NCI-H524 treated with DMSO at 0.1 percent for 48 hours (cell line): ENCODE measurements at places on chromosomes 7 and 10.
A peak's percentile ranks its signal among the peaks of the same experiment; 100 is the strongest.

DNA sequence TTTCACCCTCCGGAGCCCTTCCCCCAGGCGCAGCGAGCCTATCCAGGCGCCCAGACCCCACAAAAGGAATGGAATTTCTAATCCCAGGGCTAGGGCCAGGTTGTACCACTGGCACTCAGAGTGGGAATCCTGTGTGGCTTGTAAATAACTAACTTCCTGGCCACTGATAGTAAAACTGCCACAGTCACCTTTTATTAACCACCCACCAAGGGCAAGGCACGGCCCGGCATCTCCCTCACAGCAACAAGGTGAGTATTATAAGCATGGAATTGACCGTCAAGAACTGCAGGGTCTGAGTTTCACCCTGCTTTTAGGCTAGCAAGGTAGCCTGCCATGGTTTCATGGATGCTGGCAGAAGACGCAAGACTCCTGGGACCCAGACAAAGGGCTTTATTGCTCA, 51.1 kb downstream of the SPOCK2 start:
- DNase-seq: no peak

- no peak for DNase-seq
These were observed 424.6 kb upstream of the NFE2L3 start for GRCh38 chr7:25727446-25727845.

GRCh38 chr7:66331883-66332282, 126.7 kb downstream of the TPST1 start:
- DNase-seq: no peak

DNA sequence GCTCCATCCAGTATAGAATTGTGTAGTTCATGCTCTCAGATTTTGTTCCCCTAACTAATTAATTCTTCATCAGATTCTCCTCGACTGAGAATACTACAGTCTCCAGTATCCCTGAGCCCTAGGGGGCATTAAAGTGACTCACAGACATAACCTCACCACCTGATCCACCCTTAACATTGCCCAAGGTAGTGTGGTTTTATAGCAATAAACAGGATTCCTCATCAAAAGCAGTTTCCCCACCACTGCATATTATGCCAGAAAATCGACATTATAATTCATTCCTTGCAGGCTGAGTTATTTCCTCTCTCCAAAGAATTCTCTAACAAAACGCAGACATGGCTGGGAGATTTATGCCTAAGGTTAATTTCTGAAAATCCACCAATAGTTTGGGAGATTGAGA, 1402.5 kb upstream of the CELF2 start:
- no peak for DNase-seq

GRCh38 chr10:113225364-113225763, 275.3 kb downstream of the TCF7L2 start:
- no peak for DNase-seq

DNA sequence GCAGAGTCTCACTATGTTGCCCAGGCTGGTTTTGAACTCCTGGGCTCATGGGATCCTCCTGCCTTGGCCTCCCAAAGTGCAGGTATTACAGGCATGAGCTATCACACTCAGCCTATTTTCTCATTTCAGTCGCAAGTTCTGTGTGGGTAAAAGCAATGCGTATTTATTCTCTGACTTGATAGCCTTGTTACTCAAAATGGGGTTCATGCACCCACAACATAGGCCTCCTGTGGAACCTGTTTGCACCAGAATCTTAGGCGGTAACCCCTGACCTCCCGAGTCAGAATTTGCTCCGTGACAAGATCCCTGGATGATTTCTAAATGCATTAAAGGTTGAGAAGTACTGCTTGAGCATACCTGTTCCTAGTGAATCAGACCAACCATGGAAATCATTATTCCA, 7.3 kb downstream of the IL2RA start:
- no peak for DNase-seq

- DNase-seq: peak; percentile 46
These were observed 381.3 kb downstream of the KCNMA1 start for GRCh38 chr10:77256346-77256745.

DNA sequence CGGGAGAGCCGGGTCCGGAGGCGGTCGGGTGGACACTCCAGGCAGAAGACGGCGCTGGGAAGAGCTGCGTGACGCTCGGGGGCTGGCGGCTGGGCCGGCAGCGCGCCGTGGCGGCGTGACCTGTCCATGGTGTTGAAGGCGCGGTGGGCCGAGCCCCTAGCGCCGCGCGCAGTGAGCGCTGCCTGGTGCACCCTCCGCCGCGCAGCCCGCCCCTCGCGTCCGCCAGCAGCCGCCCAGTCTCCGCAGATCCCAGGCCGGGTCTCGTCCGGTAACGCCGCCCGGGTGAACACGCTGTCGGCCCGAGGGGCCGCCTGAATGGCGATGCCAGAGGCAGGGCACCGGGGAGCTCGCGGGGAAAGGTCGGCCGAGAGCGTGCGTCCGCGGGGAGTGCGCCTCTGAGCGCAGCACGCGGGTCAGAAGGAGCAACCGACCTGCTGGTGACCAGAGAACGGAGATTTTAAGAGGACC, 657 bp upstream of the TMEM178B start:
- DNase-seq: no peak

- DNase-seq: no peak
These were observed 94.8 kb downstream of the KCNMA1 start for GRCh38 chr10:77542710-77543259.

DNA sequence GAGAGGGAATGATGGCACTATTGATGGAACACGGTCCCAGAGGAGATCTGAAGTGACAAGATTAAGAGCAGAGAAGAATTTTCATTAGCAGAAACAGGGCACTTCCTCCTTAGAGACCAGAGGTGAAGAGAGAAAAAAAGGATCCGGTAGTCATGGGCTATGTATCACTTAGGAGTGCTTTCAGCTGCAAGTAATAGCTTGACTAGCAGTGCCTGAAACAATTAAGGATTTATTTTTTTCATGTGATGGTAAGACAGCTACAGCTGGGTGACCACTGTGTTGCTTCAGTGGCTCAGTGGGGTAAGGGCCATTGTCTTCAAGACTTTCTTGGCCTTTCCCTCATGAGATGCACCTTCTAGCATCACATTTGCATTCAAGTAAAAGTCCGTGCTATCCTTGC, 515.1 kb upstream of the GALNT17 start:
- DNase-seq: no peak

GRCh38 chr7:36895192-36895591, 170.9 kb upstream of the AOAH start:
- DNase-seq: no peak

- DNase-seq: no peak
These were observed 12.0 kb downstream of the TBX20 start for GRCh38 chr7:35241884-35242283.

DNA sequence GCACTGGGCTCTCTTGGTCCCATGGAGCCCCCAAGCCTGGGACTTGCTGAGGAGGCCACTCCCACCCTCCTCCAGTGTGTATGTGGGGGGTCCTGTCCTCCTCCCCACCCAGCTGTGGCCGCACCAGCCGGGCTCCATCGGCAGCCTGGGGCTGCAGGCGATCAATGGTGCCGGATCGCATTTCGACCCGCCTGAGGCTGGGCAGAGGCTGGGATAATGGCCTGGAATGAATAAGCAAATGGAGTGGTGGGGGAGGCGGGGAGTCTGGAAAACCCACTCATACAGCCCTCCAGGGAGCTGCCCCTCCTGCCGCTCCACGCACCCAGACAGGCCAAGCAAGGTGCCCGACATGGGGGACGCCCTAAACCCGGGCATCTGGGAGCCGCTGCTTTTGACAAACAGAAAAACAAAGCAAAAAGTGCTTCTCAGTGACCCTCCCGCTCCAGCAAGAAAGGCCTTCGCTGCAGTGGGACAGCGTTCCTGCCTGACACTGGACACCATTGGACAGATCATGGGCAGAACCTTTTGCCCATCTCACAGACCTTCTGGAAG, 160.5 kb downstream of the NRF1 start:
- no peak for DNase-seq

- DNase-seq: no peak
These were observed 399.5 kb upstream of the ANKRD30A start for GRCh38 chr10:36725581-36726520.

DNA sequence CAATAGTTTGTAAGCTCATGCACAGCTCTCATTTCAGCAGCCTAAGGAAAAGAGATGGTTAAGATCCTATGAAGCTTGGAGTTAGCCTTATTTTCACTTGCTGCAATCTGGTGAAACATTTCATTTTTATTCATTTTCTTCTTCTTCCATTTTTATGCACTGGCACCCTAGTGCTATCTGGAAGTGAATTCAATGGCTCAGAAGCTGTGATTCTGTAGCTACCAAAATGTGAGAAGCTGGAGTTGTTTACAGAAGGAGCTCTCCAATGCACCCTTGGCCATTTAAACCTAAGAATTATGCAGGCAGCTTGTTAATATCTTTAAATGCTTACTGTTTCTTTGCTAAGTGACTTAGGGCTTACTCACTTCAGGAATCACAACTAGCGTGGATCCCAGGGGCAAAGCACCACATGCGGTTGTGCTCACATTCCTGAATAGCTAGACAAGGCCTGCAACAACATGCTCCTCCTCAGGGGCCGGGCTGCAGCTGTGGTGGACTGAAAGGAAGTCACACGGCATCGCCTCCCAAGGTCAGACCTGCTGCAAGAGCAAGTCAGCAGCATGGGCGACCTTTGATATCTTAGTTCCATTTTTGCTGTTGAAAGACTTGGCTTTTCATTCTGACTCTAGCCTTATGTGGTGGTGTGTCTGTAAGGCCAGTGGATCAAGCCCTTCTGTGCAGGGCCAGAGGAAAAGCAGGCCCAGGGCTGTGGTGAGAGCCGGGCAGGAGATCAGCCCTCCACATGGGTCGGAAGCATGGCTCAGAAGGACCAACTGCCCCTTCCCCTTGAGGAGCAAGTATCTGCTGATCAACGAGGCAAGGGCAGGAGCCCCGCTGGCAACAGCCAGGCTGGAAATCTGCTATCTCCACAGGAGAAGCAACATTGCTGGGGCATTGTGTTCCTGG, 91.9 kb upstream of the MBL2 start:
- no peak for DNase-seq

DNA sequence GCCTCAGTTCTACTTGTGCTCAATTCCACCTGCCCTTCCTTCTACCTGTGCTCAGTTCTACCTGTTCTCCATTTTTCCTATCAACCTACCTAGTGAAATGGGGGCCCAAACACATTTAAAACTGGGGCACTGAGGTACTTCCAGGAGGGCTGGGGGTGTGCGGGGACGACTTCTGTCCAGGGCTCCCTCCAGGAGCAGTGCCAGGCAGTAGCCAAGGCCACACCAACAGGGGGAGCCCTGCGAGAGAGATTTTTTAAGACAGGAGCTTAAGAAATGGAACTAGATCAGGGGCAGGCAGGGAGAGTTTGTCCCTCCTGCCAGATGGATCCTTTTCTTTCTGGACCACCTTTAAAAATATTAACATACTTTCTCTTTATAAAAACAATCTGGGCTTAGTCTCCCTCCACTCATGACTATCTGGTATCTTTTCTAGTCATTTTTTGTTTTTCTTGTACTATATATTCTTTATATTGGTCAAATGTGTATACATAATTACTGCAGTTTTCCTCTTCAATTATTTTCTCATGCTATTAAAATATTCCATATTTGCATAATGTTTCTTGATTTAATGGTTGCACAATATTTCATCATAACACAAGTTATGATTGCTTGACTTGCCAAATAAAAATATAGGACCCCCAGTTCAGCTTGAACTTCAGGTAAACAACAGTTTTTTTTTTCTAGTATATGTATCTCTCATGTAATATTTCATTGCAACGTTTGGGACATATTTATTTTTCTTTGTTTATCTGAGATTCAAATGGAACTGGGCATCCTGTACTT, 47.3 kb upstream of the INSYN2A start:
- no peak for DNase-seq

- DNase-seq: no peak
These were observed 244.6 kb upstream of the MGMT start for GRCh38 chr10:129222436-129222835.

DNA sequence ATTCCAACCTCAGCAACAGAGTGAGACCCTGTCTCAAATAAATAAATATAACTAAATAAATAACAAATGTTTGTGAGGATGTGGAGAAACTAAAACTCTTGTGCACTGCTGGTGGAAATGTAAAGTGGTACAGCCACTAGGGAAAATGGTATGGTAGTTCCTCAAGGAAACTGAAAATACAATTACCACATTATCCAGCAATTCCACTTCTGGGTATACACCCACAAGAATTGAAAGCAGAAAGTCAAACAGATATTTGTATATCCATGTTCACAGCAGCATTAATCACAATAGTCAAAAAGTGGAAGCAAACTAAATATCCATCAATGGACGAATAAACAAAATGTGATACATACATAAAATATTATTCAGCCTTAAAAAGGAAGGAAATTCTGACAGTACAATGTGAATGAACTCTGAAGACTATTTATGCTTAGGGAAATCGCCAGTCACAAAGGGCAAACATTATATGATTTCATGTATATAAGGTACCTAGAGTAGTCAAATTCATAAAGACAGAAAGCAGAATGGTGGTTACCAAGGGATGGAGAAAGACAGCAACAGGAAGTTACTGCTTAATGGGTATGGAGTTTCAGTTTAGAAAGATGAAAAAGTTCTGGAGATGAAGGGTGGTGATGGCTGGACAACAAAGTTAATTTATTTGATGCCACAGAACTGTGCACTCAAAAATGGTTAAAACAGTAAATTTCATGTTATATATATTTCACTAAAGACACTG, 9.8 kb downstream of the ARHGAP12 start:
- no peak for DNase-seq

DNA sequence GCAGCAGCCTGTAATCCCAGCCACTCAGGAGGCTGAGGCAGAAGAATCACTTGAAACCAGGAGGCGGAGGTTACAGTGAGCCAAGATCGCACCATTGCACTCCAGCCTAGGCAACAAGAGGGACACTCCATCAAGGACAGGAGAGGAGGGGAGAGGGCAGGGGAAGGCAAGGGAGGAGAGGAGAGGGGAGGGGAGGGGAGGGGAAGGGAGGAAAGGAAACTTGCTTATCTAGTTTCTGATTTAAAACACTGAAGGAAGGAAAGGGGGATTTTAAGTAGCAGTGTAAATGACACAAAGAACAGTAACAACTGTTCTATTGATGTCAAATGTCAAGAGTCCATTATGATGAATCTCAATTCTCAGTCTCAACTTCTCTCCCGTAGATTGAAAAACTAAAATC, 43.7 kb downstream of the SRPK2 start:
- no peak for DNase-seq

- DNase-seq: no peak
These were observed 8.8 kb downstream of the AKAP9 start for GRCh38 chr7:91949221-91950009.

DNA sequence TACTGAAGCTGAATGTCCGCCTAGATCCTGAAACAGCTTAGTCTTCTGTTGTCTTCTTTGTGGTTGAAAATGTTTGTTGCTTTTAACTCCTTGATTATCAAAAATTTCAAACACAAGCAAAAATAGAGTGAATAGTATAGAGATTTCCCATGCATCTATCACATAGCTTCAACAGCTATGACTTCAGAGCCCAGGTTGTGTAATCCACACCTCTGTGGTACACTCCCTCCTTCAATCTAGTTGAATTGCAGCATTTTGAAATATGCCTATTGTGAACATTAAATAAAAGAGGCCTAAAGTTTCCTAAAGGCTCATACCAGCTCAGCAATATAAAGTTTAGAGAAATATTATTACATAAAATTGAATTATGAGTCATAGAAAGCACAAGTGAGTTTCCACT, 204.7 kb upstream of the HDAC9 start:
- no peak for DNase-seq

GRCh38 chr7:2856388-2857169, 12.5 kb upstream of the GNA12 start:
- DNase-seq: no peak
